ENCODE measurements at places on chromosomes 7 and 10.

DNA sequence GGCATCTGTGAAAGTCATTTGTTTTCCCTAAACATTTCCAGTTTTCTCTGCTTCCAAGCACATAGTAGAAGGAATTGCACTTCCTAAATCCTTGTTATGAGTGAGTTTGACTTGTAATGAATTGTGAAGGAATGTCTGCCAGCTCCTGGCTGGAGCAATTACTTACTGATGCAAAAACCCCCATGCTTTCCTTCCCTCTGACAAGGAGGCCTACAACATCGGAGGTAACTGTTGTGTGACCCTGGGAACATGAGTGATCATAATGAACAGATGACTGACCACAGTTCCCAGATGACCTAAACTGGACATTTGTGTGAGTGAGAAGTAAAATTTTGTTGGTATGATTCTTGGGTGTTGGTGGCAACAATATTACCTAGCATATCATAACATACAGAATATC, 21.4 kb upstream of the CPVL start:
- no peak for DNase-seq

DNA sequence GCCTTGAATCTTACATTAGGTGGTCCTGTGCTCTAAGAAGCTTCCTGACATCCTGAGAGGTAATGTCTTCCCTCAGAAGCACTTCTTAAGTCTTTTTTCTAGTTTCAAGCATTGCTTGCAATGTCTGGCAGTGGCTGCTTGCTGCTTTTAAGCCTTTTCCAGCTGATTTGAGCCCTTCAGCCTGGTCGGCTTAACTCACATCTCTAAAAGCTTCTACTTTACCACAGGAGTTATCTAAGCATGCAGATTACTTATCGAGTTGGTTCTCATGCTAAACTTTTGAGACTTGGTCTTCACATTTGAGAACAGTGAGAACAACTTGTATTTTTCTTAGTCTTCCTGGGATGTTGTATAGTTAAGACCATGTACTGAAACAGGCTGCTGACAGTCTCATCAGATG, 3.9 kb downstream of the LRMDA start:
- DNase-seq, result no peak

DNA sequence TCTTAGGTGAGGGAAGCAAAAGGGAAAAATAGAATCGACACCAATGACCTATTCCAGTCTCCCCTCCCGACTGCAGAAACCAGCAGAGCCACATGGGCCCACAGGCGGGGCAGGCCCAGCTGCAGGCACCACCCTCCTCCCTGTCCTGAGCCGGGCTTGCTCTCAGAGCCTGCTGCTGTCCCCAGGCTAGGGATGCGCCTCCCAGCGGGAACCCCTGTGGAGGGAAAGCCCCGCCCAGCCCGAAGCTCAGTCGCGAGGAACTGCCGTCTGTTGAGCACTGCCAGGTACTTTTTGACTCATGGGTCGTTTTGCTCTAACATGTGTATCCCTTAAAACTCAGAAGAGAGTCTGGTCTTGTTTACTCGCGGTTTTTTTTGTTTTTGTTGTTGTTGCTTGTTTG, 124.5 kb upstream of the RET start:
- DNase-seq, result peak; percentile 39

DNA sequence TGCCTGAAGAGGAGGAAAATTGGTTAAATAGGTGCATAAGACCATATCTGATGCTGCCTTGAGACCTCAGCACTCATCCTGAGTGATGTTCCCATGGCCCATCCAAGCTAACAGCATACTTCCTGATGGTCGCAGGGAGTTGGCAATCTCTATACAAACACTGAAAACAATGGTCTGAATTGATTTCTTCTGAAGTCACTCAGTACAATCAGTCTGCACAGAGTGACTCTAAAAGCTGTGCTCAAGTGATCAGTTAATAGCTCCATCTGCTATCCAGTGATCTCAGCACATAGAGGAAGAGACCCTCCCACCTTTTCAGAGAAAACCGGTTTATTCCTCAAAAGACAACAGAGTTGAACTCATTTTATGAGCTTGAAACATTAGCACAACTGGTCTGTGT, 3.9 kb downstream of the PPP1R17 start:
- no peak for DNase-seq

DNA sequence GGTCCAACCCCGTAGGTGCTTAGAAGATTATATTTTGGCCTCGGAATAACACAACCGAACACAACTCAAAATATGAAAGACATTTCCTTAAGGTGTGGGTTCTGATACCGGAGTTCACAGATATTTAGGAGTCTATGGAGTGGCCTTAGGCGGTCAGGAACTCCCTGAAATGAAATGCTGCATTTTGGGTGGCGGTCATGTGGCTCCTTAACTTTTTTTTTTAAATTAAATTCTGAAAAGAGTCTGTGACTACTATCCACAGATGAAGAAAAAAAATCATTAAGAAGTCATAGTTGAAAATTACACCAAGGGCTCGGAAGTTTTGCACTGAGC, 290.9 kb upstream of the NFE2L3 start:
- no peak for DNase-seq

DNA sequence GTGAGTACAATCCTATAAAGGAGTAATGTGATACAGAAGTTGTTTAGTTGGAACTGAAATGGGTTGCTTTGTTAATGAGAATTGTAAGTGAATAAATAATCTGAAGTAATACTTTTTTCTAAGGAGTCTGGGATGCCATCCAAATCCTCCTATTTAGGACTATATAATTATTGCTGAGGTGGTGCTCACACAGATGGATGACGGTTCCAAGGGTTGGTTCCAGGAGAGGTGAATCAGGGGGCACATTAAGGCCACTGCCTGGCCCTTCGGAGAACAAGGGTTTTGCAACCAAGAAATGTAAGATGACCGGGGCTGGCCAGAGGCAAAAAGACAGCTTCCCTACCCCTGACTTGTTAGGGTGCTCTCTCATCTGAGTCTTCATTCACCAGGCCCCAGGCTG, 352.7 kb downstream of the PHTF2 start:
- DNase-seq, result peak; percentile 95

GRCh38 chr10:33386926-33387325, 52.5 kb upstream of the NRP1 start:
- peak; percentile 71 for DNase-seq

DNA sequence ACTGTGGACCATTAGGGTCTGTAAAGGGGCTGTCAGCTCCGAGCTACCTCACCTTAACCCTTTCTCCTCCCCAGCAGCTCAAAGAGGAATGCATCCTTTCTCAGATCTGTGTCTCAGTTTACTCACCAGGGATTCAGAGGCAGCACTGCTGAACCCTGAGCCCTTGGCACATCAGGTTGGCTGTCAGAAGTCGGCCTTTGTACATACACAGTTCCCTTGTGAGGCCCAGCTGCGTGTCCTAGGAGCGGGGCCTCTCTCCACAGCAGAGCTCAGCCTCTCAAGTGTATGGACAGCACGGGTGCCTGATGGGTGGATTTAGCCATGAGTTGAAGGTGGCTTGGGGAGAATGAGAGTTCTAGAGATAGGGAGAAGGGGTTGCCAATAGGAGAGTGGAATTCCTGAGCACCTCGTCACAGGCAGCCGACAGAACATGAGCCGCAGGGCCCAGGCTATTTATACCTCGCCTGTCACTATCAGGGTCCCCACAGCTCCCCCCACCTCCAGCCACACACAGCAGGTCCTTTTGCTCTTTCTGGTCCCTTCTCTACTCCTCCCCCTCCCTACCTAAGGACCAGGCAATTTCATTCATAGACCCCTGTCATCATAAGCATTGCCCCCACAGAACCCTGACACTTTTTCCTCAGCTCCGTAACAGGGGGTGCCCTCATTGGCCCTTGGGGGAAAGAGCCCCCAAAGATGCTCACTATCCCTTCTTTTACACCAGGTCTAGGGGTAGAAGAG, 2.1 kb upstream of the FLNC start:
- peak; percentile 96 for DNase-seq

GRCh38 chr7:136117539-136117938, 140.4 kb upstream of the MTPN start:
- no peak for DNase-seq

DNA sequence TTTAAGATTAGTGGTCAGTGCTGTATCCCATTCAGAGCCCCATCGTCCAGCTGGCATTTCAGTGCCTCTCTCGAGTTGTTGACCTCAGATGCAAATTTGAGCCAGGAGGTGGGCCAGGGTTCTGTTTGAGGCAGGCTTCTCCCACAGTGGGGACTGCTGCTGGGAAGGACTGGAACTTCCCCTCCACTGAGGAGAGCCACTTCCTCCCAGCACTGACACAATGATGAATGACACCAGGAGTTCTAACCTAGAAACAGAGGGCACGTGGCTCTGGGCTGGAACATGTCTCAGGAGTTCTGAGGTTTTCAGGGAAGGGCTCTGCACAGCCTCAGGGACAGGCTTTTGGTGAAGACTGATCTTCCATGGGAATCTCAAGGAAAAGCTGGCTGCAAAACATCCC, 18.3 kb upstream of the BTBD16 start:
- no peak for DNase-seq

DNA sequence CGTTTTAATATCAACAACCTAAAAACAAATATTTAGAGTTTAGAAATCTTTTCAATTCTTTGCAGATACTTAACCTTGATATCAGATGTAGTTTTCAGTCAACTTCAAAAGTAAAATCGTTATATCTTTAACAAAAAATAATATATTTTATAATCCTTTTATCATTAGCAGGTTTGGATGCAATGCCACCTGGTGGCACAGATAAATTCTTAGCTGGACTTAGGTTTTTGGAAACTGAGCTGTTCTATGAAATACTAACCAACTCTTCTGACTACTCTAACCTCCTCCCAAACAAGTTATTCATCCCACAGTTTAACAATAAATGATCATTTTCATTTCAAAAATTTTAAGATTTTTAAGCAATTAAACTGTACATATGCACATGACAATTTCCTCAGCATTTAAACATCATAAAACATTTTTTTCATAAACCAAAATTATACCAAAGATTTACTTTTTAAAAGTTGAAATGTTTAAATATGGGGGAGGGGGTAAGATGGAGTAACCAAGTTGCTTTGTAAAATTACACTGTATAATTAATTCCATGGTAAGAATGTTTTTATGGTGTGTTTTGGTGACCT, 56.9 kb downstream of the HIBADH start:
- peak; percentile 60 for DNase-seq

DNA sequence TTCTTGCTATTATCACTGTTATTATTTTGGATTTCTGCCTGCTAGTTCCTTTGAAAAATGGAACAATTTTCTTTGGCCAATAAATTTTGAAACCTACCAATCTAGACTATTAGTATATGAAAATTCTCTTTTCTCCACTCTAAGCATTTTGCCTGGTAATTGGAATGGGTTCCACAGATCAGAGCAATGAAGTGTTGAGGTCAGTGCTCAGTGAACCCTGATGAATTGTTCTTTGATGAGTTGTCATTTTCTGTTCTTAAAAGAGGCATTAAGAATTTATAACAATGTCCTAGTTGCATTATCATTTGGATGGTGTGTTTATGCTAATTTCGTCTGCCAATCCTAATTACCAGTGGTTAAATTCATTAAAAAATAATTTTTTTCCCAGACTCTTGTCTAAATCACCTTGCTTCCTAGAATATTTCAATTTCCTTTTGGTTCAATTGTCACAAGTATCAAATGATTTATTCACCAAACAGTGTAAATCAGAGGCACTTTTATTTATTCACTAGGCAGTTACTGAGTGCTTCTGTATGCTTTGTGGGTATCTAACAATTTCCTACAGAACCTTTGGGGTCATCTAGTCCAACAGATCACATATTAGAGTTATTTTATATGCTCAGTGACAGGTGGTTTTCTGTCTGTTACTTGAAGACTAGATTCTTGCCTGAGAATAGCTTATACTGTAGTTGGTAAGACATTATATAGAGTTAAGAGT, 239.0 kb downstream of the DNAJB9 start:
- DNase-seq, result no peak
